ENCODE measurements at places on chromosomes 16 and 17. TPM values are rescaled to one million over a fixed set of nuclear protein-coding genes. Genes with fewer than 3 reads are reported as not detected.

Gene IFI35
- total RNA-seq = 55.8 TPM

Gene NXN
- total RNA-seq = 12.4 TPM

Gene SULT1A1
- total RNA-seq = 0.43 TPM

Gene FOXC2
- total RNA-seq = not detected

Gene FBXW10B
- 0.16 TPM for total RNA-seq

Gene IKZF3
- 0.08 TPM for total RNA-seq

Gene CDC27
- total RNA-seq = 130 TPM

Gene ASPA
- 1.8 TPM for total RNA-seq

Gene CCL4L2
- total RNA-seq = not detected

Gene FAM171A2
- 5.0 TPM for total RNA-seq

Gene RABEP2
- total RNA-seq = 10.3 TPM

Gene MMP28
- not detected for total RNA-seq

Gene DOC2A
- total RNA-seq = 2.1 TPM

Gene KRT25
- 0.05 TPM for total RNA-seq

Gene PMP22
- 54.9 TPM for total RNA-seq

Gene PDE6G
- total RNA-seq = not detected

Gene PITPNM3
- total RNA-seq = 0.05 TPM

Gene KRT17
- total RNA-seq = not detected

Gene CLDN6
- total RNA-seq = not detected

Gene EPOP
- 5.3 TPM for total RNA-seq

Gene MT1F
- total RNA-seq = 0.24 TPM

Gene MED1
- 20.1 TPM for total RNA-seq

Gene SDF2
- total RNA-seq = 66.1 TPM

Gene ORC6
- total RNA-seq = 24.4 TPM

Gene PDPK1
- total RNA-seq = 12.3 TPM

Gene CREBBP
- total RNA-seq = 6.0 TPM

Gene TMEM106A
- total RNA-seq = 1.3 TPM

Gene RRAD
- not detected for total RNA-seq

Gene FA2H
- total RNA-seq = 0.08 TPM

Gene OR1E1
- not detected for total RNA-seq

Data from SK-MEL-5 (cell line).